ENCODE measurements at places on chromosomes 12 and 14.

DNA sequence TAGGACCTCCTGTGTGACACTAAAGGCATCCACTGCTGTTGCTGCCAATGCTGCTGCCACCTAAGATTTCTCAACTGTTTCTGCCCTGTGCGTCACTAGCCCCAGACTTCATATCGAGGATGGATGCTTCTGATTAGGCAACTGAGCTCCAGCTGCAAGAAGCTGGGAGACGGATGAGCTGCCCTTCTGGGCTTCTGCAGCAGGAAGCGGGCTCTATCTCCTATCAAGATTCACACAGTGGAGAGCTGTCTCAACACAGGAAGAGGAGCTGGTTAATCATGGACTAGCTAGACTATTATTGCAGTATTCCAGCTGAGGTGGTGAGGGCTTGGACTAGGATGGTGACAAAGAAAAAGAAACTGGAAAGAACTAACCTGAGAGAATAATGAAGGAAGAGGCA is 59.2 kb upstream of the PELI2 start:
- DNase-seq = no peak

DNA sequence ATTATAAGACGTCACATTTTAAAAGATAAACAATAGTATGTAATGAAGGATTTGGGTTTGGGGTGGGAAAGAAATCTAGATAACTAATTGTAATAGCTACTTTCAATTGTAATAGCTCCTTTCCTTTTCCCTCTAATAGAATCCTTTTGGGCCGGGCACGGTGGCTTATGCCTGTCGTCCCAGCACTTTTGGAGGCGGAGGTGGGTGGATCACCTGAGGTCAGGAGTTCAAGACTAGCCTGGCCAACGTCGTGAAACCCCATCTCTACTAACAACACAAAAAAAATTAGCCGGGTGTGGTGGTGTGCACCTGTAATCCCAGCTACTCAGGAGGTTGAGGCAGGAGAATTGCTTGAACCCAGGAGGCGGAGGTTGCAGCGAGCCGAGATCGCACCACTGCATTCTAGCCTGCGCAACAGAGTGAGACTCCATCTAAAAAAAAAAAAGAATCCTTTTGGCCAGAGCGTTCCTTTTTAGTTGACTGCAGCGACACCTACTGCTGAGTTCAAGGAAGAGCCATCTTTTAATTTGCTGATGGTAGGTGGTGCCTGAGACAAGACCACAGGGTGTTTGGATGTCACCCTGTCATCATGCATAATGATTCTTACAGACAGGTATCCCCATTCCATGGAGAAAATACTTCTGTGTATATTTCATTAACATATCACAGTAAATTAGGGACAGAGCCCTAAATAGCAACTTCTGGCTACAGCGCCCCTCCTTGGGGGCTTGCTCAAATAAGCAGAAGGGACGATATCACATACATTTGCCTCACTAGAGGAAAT is 79.5 kb downstream of the ARMH4 start:
- DNase-seq = peak; percentile 59

- peak; percentile 64 for DNase-seq
These were observed 1.2 kb downstream of the DUSP16 start for GRCh38 chr12:12561371-12562015.

DNA sequence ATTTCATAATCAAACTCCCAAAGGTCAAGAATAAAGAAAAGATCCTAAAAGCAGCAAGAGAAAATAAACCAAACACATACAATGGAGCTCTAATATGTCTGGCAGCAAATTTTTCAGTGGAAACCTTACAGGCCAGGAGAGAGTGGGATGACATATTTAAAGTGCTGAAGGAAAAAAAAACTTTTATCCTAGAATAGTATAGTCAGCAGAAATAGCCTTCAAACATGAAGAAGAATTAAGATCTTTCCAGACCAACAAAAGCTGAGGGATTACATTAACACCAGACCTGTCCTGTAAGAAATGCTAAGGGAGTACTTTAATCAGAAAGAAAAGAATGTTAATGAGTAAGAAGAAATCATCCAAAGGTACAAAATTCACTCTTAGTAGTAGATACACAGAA is 215.7 kb upstream of the IGF1 start:
- DNase-seq = no peak

DNA sequence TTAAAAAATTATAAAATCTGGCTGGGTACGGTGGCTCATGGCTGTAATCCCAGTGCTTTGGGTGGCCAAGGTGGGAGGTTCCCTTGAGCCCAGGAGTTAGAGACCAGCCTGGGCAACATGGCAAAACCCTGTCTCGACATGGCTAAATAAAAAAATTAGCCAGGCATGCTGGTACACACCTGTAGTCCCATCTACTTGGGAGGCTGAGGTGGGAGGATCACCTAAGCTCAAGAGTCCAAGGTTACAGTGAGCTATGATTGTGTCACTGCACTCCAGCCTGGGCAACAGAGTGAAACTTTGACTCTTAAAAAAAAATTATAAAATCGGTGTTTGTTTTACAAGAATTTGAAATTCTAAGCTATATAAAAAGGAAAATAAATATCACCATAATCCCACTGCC is 141.8 kb downstream of the SLC38A6 start:
- no peak for DNase-seq

GRCh38 chr12:1552171-1552570 is 42.2 kb downstream of the FBXL14 start:
- no peak for DNase-seq

All from iris pigment epithelial cell (primary cell).